ENCODE measurements at places on chromosomes 3 and 15.

GRCh38 chr3:142723968-142724681, at the start of gene TRPC1:
TSS of gene TRPC1 (plus strand) at chr3:142724034. CDS start at chr3:142724560, 526 bp downstream.
- DNase-seq: peak; percentile 54

DNA sequence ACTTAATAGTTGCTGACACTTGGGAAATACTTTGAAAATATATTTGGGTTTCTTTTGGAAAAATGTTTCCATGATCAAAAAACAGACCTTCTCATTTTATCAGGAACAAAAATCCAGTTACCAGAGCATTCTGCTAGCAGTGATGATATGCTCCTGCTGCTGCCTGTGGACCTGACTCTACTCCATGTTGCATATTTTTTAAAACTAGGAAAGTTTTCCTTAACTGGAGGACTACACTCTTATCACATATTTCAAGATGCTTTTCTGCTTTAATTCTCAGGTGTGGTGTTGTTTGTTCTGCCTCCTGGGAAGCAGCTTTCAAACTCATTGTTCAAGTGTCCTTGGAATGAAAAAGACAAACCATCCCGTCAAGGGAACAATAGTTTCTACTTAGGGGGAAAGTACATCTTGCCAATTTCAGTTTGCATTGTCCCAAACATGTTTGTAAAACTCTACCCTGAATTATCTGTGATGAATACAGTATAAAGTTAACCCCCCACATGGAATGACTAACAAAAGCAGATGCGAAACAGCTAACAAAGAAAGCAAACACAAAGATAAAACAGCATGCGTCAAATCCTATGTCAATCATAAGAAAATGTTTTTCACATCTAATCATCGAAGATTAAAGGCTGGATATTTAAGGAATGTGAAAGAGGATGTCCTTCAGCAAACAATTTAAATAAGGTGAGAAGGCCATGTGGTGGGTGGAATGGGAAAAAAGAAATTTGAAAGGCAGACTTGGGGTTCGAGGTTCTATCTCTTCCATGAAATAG, 40.1 kb upstream of the PSMD6 start:
- no peak for DNase-seq

DNA sequence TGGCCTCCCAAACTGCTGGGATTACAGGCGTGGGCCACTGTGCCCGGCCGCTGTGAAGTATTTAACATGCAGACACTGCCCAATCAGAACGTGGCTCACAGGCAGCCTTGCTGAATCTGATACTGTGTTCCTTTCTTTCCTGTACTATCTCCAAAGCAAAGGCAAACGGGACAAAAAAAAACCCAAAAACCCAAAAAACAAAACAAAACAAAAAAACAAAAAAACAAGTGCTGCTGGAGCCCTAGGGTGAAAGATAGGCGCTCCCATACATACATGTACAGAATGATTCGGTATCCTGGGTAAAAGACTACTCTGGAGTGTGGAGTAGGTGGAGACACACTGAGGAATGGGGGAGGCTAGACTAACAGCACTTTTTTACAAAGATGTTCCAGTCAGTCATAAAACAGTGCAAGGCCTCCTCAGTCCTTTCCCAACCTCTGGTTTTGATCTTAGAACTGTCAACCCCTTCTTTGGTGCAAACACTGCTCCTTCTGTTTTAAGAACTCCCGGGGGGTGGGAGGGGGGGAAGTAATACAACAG, 7.7 kb upstream of the MAP1A start:
- DNase-seq: no peak

DNA sequence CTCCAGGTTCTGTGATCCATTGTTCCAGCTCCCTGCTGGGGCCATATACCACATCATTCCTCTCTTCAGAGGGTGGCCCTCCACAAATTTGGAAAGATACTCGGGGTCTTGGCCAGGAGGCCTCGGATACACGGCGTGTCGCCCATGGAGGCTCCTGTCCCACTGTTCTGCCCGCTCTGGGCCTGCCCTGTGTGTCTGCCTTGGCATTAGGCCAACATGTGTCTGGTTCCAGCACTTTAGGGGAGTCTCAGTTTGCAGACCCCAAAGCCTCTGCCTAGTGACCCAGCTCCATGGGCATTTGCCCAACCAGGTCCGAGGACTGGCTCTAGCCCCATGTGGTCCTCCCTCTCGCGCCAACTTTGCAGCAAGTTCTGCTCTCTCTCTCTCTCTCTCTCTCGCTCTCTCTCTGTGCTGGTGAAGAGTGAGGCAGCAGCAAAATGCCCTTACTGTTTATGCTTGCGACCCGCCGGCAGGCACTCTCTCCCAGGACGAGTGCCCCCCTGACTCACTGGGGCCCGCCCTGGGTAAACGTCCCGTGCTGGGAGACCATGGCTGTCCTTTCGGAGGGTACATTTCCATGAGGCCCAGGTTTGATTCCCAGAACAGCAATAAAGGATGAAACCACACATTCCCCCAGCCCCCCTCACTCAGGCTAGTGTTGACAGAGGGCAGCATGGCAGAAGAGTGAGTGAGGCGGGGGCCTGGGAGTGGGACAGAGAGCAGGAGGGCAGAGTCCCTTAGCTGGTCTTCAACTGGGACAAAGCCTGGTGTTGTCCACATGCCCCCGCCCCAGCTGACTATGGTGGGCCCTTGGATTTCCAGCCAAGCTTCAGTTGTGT, 77.9 kb downstream of the ISG20 start:
- DNase-seq: no peak

DNA sequence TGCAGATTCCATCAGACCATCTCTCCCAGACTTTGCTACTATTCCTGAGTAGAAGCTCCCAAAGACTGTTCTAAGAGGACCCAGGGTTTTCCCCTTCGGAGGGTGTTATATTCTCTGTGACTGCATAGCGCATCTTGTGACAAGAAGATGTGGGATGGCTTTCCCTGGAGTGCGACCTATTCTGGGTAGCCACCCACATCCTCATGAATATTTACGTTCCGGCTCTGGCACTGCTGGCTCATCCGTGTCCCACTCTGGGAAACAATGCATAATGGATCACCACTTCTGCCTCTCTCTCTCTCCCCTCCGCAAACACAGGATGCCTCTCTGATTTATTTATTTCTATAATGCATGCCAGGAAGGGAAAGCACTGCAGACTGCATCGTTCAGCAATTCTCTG, 166.1 kb downstream of the PYDC2 start:
- DNase-seq: no peak

DNA sequence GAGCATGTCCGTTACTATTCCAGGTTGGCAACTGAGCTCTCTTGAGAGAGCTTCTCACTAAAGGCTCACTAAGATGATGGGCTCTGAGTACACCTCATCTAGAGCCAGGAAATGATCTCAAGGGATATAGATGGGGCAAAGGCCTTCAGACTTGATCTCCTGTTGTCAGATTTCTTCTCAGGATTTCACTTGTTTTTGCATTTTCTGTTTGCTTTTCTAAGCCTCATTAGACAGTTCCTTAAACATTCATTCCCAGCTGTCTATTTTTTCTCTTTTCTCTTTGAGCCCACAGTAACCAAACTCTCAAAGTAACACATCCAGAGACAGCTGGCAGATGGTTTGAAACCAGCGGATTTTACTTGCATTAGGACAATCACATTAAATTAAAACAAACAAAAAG, 28.4 kb upstream of the ARL8B start:
- DNase-seq: no peak

GRCh38 chr3:198079771-198080520, 119.9 kb downstream of the LMLN start:
- no peak for DNase-seq

DNA sequence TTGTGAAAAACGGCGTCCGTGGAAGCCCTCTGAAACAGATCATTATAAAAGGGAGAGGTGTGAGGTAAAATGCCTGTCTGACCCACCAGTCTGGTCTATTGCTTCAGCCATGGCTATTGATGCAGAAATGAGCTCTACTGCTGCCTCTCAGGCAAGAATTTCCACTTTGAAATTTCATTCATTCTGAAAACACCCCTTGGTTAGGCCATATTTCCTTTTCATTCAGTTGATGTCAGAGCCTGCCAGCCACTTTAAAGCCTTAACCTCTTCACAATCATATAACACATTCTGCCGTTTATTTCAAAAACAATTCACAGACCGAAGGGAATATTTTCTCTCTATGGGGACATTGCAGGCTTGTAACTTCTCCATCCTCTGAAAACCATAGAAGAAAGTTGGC, 71.9 kb downstream of the FOXB1 start:
- DNase-seq: no peak

DNA sequence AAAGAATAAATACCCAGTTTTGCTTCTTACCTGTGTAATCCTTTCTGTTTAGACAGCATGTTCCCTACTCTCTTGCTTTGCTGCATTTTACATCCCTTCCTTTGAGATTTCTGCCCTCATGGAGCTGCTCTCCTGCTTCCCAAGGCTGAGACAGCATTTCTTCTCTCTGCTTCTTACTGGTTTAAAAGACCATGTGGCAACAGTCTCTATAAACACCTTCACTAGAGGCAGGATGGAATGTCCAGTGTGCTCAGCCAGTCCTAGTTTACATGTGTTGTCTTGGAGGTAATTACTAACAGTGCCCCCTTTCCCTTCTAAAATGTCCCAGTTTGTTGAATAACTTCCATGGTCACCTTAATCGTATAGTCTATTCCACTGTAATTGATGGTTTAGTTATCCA, 262.3 kb downstream of the CNTN3 start:
- no peak for DNase-seq

GRCh38 chr3:64508140-64508539, 179.7 kb downstream of the ADAMTS9 start:
- no peak for DNase-seq

GRCh38 chr15:98777426-98777825, 129.1 kb downstream of the IGF1R start:
- no peak for DNase-seq

- DNase-seq: no peak
These were observed 240.6 kb upstream of the NAALADL2 start for GRCh38 chr3:174618368-174619080.

- no peak for DNase-seq
These were observed 38.1 kb downstream of the OXNAD1 start for GRCh38 chr3:16303037-16303575.

DNA sequence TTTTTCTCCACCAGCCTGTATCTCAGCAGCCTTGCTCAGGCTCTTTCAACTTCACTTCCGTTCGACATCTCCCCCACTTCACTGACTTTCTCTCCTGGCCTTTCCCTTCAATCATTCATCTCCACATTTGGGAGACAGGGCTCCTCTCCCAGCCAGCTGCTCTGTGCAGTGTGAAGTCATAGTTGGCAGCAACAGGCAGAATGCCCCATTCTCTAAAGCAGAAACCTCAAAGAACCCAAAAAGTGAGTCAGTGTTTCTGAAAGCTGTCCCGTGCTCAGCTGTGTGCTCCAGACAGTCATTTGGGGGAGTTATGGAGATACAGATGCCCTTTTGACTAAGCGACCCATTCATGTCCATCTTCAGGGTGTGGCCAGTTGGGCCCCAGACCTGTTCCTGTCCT, 54.3 kb downstream of the NTRK3 start:
- DNase-seq: no peak

DNA sequence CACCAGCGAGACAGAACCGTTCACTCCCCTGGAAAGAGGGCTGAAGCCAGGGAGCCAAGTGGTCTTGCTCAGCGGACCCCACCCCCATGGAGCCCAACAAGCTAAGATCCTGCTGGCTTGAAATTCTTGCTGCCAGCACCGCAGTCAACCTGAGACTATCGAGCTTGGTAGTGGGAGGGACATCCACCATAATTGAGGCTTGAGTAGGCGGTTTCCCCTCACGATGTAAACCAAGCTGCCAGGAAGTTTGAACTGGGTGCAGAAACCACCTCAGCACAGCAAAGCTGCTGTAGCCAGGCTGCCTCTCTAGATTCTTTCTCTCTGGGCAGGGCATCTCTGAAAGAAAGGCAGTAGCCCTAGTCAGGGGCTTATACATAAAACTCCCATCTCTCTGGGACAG, 151.0 kb downstream of the MBNL1 start:
- DNase-seq: no peak

GRCh38 chr3:96192966-96193550, 621.3 kb upstream of the EPHA6 start:
- DNase-seq: no peak

DNA sequence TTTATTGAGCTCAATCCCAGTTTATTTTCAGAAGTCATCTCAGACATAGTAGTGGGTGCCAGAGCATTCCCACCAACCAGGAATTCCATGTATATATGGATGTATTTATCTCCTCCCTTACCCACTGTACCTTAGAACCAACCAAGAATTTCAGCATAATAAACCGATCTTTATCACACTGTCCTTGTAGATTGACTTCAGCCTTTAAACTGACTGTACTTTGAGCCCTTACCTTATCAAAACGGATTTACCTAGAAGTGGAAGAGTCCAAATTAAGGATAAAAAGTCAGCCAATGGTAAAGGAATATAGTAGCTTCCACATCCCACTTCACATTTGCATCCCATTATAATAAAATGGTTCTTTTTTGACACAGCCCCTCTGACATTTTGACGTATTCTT, 37.9 kb downstream of the GATM start:
- DNase-seq: no peak

DNA sequence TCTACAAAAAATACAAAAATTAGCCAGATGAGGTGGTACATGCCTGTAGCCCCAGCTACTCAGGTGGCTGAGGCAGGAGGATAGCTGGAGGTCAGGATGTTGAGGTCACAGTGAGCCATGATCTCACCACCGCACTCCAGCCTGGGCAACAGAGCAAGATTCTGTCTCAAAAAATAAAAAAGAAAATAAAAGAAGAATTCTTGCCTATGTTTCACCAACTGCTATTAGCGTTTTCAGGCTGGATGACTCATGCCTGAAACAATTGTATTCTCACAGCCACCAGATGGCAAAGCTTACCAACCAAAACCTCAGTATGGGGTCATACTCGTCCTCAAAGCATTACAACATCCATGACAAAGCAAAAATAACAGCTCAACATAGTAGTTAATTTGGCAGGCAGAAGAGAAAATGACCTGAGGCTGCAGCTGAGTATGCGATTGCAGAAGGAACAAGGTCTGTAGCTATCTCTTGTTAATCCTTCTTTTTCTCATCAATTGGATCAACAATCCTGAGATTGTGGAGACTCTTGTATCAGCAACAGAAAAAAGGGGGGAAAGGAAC, 52.2 kb downstream of the TP53BP1 start:
- DNase-seq: no peak

DNA sequence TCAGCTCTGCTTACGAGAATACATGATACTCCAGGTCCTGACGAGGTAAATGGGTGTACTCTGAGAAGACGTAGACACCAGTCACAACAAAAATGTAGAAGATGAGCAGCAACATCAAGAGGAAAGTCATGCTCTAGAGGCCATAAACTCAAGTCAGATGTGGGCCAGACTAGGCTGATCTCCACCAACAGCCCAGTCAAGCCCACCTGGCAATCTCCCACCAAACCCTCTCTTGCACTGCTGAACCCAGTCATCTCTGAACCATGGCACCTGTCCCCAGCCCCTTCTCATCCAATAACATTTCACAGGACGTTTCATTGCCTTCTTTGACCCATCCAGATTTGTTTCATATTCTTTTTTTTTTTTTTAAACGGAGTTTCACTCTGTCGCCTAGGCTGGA, 10.8 kb upstream of the PDIA3 start:
- DNase-seq: no peak

- no peak for DNase-seq
These were observed 43.1 kb downstream of the PDE8A start for GRCh38 chr15:85024509-85025336.
